Cerebellar nuclear complex (tissue), 1 donor: ENCODE measurements at places on chromosomes 2 and 18.

GRCh38 chr2:101516823-101517690 lies 42.1 kb upstream of the RFX8 start:
- no peak for DNase-seq

GRCh38 chr18:78861706-78862105 lies 117.9 kb upstream of the SALL3 start:
- no peak for DNase-seq

DNA sequence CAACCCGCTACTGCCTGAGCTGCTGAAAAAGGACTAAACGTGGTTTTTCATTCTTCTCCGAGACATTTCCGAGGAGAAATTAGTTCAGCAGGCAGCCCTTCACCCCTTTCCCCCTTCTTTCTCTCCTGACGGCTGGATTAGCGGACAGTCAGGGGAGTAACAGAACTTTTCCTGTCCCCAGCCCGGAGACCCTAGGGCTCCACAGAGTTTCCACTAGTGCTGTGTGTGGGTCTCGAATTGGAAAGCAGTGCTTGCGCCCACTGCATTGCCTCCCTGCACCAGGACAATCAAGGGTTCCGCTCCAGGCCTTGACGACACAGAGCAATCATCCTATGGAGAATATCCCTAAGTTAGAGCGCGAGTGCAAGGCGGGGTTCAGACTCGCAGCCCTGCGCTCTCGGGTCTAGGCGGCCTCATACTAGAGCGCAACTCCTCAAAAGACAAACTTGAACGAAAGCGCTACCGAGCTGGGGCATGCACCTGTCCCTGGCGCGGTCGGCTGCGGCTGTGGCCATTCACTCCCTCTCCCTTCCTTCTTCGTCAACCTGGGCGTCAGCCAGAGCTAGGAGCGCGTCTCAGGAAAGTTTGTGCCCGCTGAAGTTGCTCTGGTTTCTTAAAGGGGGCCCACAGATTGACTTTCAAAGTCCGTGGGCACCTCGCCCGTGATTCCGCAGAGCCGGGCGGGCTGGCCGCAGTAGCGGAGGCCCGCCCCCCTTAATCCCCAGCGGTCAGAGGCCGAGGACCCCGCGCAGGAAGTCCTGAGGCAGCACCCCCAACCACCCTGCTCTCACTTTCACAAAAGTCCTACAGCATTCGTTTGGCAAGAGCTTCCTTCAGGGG lies 801 bp downstream of the OSR1 start:
- no peak for DNase-seq

DNA sequence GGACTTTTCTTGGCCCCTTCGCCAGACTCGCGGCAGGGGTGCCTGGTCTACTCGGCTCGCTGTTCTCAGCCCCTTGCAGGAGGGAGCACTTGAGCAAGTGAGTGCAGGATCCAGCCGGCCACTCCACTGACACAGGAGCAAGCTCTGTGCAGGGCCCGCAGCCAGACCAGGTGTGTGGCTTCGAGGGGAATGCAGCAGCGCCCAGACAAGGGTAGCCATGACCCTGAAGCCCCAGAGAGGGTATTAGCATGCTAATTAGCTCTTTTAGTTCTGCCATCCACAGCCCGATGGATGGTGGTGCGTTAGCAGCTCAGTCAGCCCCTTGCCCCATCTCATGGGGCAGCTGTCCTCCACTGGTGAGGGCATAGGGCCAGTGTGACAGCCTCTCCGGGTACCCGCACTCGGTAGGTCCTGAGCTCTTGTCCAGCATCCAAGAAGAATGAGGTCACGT lies 103.2 kb upstream of the HS6ST1 start:
- DNase-seq = no peak

DNA sequence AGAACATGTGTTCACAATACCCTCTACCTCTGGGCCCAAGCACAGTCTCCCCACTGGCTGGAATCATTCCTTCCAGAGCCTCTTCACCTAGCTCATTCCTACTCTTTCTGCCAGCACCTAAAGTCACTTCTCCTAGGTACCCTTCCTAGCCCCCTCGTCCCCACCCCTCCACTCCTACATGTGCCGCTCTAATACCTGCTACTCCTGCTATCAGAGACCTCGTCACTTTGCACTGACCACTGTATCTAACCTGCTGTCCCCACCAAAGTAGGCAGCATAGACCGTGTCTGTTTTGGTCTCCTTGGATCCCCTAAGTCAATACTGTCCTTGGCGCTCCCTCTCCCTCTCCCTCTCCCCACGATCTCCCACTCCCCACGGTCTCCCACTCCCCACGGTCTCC lies 53.2 kb upstream of the PKDCC start:
- DNase-seq = no peak

GRCh38 chr2:237492137-237492890 lies 5.3 kb downstream of the MLPH start:
- DNase-seq = no peak

- no peak for DNase-seq
Measured at GRCh38 chr2:171139860-171140259, 20.8 kb downstream of the TLK1 start.
